ENCODE measurements at places on chromosomes 11 and 22.

GRCh38 chr11:119523539-119524157, 100.7 kb upstream of the THY1 start:
- no peak for DNase-seq

GRCh38 chr11:44955015-44955738, 4.5 kb upstream of the TP53I11 start:
- no peak for DNase-seq

- DNase-seq, result no peak
These were observed 8.8 kb downstream of the KIAA1671 start for GRCh38 chr22:24961217-24961844.

DNA sequence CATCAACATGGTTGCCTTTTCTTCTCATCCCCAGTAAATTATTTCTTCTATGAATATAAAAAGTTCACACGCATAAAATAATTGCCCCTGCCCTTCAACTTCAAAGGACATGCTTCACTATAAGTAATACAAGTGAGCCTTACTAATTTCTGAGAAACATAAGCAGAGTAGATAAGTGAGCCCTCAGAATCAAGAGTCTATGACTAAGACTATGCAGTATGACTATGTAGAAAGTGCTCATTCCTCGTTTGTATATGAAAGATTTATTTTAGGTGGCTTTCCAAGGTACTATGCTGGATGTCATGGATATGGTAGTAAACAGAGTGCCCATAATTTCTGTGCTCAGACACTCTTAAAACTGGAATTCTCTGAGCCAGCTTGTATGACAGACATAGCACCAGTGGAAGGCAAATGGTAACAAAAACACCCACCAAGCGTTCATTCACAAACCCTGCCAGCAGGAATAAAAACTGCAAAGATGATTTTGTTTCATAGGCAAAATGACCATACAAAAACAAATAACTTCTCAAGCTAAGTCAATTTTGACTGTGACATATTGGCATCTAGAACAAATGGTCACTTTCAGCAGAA, 189.8 kb downstream of the CADM1 start:
- no peak for DNase-seq

GRCh38 chr11:77747381-77747969, 73.0 kb downstream of the RSF1 start:
- no peak for DNase-seq

DNA sequence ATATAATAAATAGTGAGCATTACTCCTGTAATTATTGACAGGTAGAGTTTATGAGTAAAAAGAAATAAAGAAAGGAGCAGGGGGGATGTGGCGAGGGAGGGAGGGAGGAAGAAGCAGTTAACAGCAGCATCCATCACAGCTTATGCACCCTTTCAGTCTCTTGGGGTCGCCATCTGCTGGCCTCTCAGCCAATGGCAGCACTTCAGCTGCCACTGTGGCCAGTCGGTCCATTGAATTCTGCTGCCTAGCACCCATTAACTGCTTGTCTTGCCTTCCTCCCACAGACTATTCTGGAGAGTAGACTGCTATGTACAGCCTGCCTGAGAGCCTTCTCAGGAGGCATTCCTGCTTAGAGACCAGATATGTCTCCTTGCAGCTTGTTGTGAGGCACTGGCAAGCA, 388.3 kb downstream of the TENM4 start:
- DNase-seq, result no peak

GRCh38 chr22:50626314-50626849, 1.6 kb downstream of the ARSA start:
- no peak for DNase-seq

DNA sequence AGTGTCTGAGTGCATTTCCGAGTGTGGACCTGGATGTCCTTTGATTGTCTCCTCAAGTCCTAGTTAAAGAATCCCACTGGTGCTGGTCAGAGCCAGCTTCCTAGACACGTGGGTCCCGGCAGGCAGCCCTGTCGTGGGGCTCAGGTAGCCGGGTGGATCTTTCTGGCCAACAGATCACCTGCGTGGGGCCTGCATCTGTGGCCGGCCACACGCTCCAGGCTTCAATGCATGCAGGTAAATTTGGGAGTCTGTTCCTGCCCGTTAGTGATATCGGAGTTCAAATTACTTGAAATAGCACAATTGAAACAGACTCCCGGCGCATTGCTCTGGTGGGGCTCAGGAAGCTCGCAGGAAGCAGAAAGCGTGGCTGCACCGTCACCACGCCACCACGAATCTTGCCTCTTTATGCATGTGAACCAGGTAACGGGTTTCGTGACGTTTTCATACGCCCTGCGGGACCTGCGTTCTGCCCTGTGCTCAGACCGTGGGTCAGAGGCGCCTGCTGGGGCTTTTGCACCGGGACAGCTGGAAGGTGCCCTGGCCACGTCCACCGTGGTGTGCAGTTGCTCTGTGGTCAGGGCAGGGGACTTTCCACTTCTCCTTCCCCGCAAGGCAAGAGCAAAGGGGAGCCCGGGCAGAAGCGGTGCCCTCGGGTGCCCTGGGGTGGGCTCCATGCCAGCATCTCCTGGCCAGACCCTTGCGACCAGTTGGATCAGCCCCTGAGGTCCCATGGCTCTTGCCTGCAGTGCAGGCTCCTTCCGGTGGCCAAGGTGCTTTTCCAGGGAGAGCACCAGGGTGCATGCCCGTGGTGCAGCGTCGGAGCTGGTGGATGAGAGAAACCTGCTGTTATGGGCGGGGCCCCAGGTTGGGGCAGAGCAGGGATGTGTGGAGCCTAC, 803.5 kb downstream of the BRD1 start:
- DNase-seq, result no peak

DNA sequence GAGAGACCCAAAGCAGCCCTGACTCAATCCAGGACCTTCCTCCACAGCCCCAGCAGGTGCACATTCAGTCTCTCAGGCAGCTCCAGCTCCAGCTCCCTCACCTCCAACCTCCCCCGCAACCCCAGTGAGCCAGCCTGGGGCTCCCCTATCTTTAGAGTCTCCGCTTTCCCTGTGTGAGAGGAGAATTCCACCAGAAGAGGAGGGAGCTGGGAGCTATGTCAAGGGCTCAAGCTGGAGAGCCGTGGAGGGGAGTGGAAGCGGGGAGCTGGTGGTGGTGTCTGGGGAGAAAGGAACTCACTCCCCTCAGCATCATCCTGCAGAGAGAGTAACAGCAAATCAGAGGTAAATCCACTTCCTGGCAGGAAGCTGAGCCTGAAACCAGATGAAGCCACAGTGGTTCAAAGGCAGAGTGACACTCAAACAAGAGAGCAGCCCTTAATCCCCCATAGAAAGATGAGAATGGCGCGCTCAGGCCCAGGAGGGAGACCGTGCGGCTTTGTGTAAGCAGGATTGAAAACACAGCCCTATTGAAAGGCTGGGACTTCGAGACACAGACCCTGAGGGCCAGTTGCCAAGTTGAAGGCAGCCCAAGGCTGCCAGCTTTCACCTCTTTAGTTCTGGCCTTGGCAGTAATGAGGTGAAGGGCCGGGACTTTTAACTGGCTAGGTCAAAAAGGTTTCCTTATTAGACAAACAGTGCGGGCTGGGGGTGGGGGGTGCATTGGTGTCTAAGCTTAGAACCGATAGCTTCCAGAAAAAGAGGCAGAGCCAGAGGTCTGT, 21.4 kb upstream of the CDON start:
- DNase-seq, result no peak

GRCh38 chr11:130102301-130103249, 32.9 kb downstream of the APLP2 start:
- DNase-seq, result no peak

DNA sequence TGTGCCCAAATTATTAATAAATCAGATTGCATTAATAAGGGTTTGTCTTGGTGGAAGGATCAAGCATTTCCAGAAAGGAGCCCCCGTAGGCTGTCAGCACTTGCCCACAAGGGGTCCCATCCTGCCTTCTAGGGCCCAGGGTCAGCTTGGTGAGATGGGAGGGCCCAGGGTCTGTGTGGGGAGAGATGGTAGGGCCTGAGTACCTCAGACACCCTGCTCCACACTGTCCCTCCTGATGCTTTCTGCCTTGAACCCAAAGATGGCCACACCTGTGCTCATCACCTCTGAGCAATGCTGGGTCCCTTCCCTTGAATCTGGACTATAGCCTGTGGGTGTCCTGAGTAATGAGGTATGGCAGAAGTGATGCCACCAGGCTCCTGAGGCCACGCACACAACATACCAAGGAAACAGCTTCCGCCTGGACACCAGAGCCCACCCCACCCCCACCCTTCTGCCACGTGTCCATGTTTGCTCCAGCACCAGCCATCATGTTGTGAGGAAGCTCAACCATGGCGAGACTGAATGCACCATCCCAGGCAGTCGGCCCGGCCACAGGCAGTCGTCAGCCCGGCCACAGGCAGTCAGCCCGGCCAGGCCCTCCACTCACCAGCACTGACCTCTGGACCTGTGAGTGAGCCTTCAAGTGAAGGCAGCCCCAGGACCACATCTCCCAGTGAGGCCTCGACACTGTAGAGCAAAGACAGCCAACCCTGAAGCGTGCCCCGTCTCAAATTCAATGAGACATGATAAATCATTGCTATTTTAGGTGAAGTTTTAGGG, 6.8 kb downstream of the BET1L start:
- no peak for DNase-seq

DNA sequence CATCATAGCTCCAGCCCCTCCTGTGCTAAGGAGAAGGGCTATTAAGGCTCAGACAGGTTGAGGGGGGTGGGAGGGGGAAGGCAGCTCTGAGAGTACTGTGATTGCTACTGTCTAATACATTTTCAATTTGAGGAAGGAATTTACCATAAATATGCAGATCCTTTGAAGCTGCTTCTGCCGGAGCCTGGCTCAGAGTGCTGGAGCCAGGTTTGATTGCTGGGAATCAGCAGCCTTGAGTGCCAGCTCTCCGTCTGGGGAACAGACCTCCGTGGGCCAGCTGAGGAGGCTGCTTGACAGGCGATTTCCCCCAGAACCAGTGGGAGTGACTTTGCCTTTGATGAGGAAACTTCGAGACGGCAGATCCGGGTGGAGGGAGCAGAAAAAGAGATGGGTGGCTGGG, 141.7 kb upstream of the TBCEL start:
- no peak for DNase-seq

DNA sequence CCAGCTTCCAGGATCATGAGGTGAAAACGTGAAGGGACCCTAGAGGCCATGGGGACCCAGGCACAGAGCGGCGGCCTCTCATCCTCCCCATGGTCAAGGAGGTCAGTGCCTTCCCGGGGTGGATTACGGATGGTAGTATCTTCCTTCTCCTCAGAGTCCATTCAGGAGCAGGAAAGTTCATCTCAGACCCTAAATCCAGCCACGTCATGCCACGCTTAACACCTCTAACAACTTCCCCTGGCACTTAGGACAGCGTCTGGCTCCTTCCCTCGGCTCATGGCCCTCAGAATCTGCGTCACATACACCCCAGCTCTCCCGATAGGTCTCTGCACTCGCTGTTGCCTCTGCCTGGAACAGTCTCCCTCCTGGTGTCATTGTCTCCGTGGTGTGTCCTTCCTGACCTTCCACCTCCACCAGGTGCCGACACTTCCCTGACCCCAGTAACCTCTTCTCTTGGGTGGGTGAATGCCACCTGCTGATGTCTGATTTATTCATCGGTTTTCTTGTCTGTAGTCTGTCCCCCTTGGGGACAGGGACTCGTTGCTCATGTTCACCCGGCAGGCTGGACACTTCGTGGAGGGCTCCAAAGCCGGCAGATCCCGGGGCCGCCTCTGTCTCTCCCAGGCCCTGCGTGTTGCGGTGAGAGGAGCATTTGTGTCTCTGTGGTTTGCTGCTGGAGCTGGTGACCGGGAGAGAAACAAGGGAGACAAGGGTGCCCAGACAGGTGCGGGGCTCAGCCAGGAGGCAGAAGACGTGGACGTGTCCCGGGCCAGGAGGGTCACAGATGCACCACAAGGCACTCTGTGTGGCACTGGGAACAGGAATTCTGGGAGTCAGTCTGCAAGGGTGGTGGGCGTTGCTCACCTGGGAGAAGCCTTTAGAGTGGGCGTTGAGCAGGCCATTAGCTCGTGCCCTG, 1.4 kb downstream of the MYEOV start:
- DNase-seq, result no peak
